ENCODE measurements at places on chromosomes 3 and 15. TPM values are rescaled to one million over a fixed set of nuclear protein-coding genes. Genes with fewer than 3 reads are reported as not detected.

TRPM1 gene
- not detected for total RNA-seq

CLDN1 gene
- total RNA-seq: 9.7 TPM

DNA sequence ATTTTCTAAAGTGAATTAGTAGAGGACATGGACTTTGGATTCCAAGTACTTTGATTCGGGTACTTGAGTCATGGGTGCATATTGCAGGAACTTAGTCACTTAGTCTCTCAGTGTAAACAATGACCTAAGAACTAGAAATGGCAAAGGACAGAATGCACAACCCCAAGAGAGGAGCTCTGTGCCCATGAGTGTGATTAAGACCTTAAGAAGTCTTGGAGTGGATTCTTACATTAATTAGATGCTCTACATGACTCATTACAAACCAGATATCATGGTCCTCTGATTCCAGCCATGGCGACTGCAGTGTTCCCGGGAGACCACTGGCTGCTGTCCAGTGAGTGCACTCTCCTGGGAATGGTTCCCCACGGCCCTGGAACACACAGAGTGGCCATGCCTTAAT, 251.5 kb downstream of the GABRG3 start:
- no peak for DNase-seq

DNA sequence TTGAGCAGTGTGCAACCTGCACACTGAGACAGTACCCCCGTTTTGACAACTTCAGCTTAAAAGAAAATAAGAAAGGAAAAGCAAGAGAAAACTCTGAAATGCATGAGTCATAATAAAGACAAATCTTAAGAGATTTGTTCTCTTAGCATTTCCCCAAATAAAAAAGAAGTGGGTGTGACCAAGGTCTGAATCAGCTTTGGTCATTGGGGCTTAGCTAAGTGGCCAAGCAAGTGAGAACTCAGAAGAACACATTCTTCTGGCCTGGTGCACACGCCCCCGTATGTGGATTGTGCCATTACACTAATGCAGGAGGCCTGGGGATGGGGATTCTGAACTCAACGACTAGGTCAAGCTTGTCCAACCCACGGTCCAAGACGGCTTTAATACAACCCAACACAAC, 56.9 kb upstream of the PDZRN3 start:
- DNase-seq: no peak

ZNF445 gene
- 24.8 TPM for total RNA-seq

OR5H15 gene
- not detected for total RNA-seq

DNA sequence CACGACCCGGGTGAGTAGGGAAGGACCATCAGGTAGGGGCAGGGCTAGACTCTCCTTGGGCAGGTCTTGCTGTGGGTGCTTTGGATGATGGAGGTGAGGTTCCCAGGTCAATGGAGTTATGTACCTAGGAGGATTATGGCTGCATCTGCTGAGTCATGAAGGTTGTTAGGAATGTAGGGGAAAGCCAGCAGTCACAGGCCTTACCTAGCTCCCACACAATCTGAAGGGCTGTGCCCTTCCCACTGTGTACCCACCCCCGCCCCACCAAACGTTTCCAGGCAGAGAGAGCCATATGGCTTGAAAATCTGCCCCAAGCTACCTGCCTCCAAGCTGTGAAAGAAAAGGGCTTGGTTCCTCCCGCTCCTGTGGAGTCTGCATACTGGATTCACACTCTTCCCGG, 573.4 kb upstream of the DPPA4 start:
- no peak for DNase-seq

GRCh38 chr3:195045481-195046210, 225.3 kb downstream of the XXYLT1 start:
- no peak for DNase-seq

DNA sequence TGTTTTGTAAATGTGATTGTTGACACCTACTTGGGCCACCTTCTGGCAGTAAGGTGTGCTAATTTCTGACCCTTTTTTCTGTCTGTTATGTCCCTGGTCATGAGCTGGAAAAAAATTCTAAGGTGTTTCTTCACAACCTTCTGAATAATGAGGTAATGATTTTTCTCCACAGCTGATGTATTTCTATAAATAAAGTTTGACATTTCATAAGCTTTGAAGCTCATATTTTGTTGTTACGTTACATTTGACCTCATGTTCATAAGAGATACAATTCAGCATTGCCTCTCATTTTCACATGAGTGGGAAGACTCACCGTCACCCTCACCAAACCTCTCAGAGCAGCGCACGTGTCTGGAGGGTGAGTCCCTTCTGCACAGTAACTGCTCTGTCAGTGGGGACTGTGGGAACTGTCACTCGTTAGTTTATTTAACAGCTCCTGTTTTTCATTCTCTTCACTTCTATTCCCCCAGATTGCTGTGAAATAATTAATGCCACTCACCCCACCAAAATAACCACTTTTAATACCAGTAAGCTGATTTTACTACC, 140.9 kb downstream of the PLCL2 start:
- DNase-seq: no peak

DNA sequence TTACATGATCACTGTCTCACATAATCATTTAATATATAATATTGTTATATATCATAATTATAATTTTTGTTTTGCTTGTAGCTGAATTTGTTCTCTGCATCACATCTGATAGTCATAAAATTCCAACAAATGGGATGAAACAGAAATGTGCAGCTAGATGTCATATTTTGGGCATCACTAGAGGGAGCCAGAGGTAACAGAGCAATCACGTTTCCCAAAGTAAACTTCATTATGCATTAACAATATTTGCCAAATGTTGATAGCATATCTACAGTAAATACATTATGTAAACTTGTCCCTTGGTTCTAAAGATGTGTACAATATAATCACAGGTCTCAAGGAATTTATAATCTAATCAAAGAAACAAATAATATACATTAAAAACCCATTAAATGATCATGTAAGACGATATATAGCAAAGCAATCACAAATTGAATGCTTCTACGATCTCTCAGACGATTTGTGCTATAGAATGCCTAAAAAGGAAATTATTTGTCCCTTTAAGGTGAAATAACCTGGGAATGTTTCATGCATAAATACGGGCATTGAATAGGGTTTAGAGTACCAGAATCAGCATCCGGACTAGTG, 234.2 kb upstream of the MCTP2 start:
- DNase-seq: no peak

DNA sequence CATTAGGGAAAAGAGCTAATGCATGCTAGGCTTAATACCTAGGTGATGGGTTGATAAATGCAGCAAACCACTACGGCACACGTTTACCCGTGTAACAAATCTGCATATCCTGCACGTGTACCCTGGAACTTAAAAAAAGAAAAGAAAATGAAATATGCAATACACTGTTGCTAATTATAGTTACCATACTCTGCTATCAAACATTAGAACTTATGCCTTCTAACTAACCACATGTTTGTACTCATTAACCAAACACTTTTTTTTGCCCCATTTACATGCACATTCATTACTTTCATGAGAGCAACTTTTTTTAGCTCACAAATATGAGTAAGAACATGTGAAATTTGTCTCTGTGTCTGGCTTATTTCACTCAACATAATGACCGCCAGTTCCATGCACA, 253.1 kb downstream of the CGGBP1 start:
- DNase-seq: no peak

VIPR1 gene
- 5.6 TPM for total RNA-seq

DNA sequence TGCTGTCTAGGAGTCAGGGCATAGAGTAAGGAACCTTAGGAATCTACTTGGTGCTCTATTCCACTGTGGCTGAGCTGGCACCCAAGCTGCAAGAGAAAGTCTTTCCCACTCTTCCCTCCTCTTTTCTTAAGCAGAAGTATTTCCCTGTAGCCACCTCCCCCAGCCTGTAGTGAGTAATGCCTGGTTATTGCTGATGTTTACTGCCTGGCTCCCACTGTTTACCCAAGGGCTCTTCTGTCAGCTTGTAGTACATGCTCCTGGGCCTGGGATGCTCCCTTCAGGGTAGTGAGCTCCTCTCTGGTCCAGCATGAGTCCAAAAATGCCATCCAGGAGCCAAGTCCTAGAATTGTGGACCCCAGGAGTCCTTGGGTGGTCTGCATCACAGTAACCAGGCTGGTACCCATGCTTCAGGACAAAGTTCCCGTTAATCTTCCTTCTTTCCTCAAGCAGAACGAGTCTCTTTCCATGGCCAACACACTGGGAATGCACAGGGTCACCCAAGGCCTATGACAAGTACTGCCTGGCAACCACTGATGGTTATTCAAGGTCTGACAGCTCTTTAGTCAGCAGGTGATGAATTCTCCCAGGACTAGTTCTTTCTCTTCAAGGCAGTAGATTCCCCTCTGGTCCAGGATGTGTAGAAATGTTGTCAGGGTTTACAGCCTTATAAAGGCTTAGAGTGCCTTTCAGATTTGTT, 17.6 kb downstream of the GALK2 start:
- no peak for DNase-seq

DNA sequence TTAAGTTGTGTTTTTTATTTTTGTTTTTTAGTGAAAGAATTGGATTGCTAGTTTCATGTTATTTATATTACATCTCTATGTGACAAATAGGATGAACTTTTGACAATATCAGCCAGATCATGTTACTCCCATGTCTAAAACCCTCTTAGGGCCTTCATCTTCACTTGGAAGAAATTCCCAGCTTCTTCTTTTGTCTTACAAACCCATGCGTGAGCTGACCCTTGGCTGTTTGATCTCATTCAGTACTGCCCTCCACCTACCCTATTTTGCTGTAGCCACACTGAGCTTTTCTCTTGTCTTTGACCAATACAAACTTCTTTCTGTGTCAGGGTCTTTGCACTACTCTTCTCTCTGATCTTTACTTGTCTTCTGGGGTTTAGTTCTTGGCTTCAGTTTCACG, 37.0 kb downstream of the RBM6 start:
- no peak for DNase-seq

MAP6D1 gene
- 3.2 TPM for total RNA-seq

DNA sequence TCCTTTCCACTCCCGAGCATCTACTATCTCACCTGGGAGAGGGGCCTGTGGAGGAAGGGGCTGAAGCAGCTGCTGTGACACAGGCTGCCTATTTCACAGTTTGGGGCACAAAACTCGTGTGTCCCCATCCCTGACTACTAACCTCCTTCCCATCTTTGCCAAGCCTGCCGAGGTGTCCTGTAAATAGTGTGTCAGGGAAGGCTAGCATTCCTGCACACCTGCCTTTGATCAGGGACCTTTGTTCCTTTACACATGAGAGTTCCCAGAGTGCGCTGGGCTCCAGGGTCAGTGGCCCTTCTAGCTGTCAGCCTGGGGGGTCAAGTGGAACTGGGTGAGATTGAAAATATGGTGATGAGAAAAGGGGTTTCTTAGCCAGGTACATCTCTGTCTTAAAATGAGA, 13.0 kb upstream of the TF start:
- DNase-seq: no peak

GRCh38 chr3:32781211-32781968, 36.4 kb upstream of the TRIM71 start:
- peak; percentile 86 for DNase-seq

HYPK gene
- 14.9 TPM for total RNA-seq

- no peak for DNase-seq
These were observed 21.7 kb upstream of the TBC1D21 start for GRCh38 chr15:73851689-73852088.

GRCh38 chr15:78108300-78109084, 16.1 kb downstream of the SH2D7 start:
- no peak for DNase-seq

- no peak for DNase-seq
These were observed 6.1 kb downstream of the GRAMD1C start for GRCh38 chr3:113844622-113845222.

- DNase-seq: no peak
These were observed at the start of gene CYP11A1 for GRCh38 chr15:74367296-74367854. Gene CYP11A1 (minus strand): TSS chr15:74367646. CDS start chr15:74367585, 61 bp downstream.

DNA sequence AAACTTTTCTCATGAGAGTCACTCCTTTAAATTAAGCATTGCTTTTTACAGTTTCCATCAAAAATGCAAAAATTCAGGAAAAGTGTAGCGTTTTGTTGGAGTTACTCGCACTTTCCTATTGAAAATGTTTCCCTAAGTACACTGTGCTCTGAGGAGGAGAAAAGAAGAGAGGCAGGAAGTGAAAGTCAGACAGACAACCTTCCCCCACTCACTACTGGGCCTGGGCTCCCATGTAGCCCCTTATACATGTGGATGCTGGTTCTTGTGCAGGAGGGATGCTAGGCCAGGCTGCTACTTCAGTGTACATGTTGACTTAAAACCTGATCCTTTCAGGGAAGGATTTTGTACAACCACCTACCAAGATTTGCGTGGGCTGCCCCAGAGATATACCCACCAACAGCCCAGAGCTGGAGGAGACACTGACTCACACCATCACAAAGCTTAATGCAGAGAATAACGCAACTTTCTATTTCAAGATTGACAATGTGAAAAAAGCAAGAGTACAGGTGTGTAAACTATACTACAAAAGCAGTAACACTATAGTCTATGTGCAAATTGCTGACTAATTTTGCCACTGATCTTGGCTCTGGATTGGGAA, 15.1 kb downstream of the KNG1 start:
- DNase-seq: no peak

DNA sequence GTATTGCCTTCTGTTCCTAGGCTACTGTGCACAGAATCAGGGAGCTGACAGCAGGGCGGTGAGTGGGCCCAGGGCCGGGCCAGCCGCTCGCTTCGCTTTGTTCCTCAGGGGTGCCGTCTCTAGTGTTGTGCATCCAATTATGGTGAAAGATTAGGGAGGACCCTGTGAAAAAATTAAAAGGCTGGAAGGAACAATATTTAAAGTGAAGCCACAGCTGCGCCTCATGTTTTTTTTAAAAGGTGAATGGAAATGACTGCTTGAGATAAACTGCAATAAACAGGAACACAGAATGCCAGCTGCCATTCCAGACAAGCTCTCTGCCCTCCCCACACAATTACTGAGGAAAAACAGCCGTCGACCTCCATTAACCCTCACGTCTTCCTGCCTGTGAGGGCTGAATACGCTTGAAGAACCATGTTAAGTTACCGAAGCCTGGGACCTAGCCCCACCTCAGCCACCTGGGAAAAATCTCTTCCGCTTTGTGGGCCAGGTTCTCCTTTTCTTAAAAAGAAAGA, 132.0 kb upstream of the IL12A start:
- no peak for DNase-seq

Data from type B pancreatic cell (in vitro differentiated cells).